Stimulated activated CD8-positive, alpha-beta memory T cell treated with anti-CD3 and anti-CD28 coated beads, Interleukin-7, amount 100 ng/mL, for 1 hour (primary cell): ENCODE measurements at places on chromosomes 7 and 10.

DNA sequence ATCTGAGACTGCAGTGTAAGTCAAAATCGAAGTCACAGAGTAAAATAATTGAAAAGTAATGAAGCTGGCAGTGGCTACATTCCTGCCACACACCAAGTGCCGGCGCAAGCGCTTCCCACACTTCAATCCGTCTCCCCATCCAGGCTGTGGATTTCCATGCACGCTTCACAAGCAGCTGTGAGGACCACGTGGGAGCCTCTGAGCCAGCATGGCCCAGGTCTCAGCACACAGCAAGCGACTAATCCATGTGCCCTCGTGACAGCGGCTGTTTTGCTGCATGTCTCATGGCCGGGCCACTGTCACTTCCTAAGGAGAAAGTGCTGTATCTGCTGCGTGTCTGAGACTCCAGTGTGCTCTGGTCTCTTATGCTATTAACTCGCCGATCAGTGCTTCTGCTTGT is 566.9 kb downstream of the DNAJB6 start:
- no peak for DNase-seq

DNA sequence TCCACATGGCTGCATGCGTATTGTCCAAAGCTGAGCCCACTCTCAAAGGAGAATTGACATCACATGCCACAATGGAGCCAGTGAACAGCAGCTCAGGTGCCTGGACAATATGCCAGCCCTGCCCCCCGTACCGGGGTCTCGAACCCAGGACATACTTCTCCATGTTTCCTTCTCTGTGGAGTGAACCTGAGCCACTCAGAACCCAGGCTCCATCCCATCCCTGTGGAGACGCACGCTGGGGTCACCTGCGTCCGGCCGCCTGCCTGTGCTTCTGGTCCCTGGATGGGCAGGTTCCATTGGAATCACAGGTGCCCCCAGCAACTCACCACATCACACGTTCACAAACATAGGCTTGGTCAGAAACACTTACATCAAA is 229.8 kb downstream of the DNAJB6 start:
- DNase-seq, result no peak

GRCh38 chr10:116722736-116723427 is 19.5 kb downstream of the HSPA12A start:
- no peak for DNase-seq

- no peak for DNase-seq
Observed at GRCh38 chr10:24363070-24363469, 154.1 kb downstream of the KIAA1217 start.

- no peak for DNase-seq
Observed at GRCh38 chr7:158944950-158945349, 88.6 kb downstream of the DYNC2I1 start.

GRCh38 chr10:75233444-75234016 is 2.2 kb downstream of the COMTD1 start:
- DNase-seq, result no peak

DNA sequence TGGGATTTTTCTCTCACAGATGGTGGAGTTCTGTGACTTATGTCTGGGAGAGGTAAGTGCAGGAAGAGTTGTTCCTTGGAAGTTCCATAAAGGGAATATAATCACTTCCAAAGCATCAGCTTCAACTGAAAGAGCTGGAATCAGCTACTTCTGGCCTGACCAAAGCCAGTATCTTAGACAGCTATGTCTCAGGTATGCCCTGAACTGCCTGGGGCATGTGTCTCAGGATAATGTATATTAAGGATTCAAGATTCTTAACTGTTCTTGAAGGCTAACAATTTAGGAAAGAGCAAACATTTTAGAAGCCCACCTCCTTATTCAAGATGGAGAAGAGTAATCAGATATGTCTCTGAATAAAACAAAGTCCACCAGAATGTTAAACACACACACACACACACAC is 12.4 kb upstream of the NOBOX start:
- no peak for DNase-seq

DNA sequence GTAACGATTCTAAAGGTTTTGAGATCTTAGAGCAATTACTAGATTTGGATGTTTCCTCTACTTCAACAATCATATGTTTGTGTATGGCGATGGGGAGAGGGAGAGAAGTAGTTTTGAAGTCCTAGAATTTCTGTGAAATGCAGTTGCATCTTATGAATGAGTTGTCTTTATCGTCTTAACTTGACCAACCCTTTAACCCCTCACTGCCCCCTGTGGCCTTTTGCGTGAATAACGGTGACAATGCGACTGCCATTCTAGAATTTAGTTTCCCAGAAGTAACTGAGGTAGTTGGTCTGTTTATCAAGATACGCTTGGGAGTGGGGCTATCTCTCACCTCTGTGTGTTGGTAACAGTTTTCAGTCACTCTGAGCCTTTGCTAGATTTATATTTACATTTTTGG is 204.6 kb downstream of the HDAC9 start:
- DNase-seq, result no peak
